Activated CD8-positive, alpha-beta T cell treated with anti-CD3 and anti-CD28 coated beads for 36 hours (primary cell): ENCODE measurements at places on chromosomes 12 and 14. TPM values are rescaled to one million over a fixed set of nuclear protein-coding genes. Genes with fewer than 3 reads are reported as not detected.
A peak's percentile ranks its signal among the peaks of the same experiment; 100 is the strongest.

DNA sequence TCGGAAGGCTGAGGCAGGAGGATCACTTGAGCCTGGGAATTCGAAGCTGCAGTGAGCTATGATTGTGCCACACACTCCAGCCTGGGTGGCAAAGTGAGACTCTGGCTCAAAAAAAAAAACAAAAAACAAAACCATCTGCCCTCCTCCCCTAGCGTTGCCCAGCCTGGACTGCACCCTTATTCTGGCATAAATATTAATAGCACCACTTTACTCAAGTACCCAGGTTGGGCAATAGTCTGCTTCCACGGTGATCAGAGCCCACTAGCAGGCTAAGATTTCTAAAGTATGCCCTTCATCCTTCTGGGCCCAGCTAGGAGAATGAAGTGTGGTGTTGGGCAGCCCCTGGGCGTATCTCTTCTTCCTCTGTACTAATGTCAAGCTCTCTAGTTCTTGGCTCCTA is 33.3 kb downstream of the KCTD10 start:
- DNase-seq = no peak

GRCh38 chr14:81169711-81170103 is 51.1 kb downstream of the GTF2A1 start:
- peak; percentile 31 for DNase-seq

- peak; percentile 29 for DNase-seq
These were observed 57.5 kb downstream of the CALM1 start for GRCh38 chr14:90454041-90455000.

The CRACR2A gene
- total RNA-seq = 21.2 TPM

- DNase-seq = no peak
These were observed 45.4 kb downstream of the SYNE3 start for GRCh38 chr14:95471016-95471415.

The DTX1 gene
- 2.9 TPM for total RNA-seq

DNA sequence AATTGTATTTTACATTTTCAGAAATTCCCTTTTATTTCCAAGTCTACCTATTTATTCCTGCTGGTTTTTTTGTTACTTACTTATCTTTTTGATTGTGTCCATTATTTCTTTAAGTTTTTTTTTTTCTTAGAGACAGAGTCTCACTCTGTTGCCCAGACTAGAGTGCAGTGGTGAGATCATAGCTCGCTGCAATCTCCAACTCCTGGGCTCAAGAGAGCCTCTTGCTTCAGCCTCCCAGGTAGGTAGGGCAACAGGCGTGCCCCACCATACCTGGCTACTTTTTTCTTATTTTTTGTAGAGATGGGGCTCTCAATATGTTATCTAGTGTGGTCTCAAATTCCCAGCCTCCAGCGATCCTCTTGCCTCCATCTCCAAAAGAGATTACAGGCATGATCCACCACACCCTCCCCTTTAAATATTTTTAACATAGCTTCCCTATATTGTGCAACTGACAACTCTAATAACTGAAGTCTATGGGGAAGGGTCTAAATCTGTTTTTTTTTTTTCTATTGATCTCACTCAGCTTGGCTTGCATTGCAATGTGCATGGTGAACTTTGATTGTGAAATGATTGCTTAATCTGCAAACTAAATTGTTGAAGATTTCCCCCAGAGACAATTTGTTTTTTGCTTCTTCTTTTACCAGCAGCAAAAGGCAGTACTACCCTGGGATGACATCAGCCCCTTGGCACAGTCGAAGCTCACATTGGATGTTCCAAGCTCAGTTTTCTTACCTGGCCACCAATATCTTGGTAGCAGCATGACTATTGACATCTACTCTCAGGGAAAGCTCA is 25.7 kb upstream of the COCH start:
- DNase-seq = no peak

GRCh38 chr12:93908846-93909567 is 231.8 kb downstream of the CRADD start:
- DNase-seq = no peak

The KRT6B gene
- total RNA-seq = not detected

- peak; percentile 64 for DNase-seq
These were observed 3.4 kb upstream of the ARHGAP5 start for GRCh38 chr14:32073537-32074189.
